ENCODE measurements at places on chromosomes 4 and X.
A peak's percentile ranks its signal among the peaks of the same experiment; 100 is the strongest.

- DNase-seq: peak; percentile 45
Measured at GRCh38 chr4:87093443-87094123, 126.8 kb downstream of the KLHL8 start.

DNA sequence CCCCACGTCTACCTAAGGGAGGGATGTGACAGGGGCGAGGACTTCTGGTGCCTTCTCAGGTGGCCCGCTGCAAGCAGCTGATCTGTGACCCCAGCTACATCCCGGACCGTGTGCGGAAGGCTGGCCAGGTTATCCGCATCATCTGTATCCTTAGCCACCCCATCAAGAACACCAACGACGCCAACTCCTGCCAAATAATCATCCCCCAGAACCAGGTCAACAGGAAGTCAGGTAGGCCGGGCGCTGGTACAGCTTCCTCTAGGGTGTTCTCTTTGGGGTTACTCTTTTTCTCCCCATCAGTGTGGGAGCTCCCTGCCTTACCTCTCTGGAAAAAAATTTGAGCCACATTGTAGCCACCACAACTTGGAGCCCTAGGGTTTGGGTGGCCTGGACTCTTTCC lies 2.4 kb upstream of the FAM50A start:
- DNase-seq: no peak

GRCh38 chrX:65014230-65014629 lies 38.0 kb upstream of the ZC4H2 start:
- no peak for DNase-seq

DNA sequence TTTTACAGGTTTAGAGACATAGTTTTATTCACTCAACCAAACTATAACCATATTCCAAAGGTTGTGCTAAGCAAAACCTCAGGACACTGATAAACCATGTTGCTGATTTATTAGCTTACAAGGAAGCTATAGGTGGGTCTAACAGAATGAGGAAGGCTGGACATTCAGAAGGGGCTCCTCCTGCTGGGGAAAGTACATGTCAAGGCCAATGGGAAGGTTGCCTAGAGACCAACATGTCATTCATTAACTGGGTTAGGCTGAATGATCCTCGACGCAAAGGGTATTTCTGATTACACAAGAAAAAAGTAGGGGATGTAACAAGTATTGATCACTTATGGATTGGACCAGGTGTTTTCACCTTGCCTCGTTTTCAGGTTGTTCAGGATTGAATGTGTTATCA lies 30.3 kb downstream of the SLC10A6 start:
- no peak for DNase-seq

DNA sequence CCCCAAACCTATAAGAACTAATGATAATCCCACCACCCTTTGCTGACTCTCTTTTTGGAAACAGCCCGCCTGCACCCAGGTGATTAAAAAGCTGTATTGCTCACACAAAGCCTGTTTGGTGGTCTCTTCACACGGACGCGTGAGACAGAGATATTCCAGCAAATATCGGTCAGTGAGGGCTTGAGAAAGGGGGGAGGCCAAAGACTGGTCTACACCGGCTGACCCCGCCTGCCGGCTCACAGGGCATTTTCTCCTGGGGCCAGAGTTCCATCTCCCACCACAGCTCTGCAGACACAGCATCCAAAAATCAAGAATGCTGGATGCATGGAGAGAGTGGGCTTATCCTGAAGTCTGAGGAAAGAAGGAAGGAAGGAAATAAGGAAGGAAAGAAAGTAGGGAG lies 176.0 kb downstream of the SHOX start:
- DNase-seq: no peak

DNA sequence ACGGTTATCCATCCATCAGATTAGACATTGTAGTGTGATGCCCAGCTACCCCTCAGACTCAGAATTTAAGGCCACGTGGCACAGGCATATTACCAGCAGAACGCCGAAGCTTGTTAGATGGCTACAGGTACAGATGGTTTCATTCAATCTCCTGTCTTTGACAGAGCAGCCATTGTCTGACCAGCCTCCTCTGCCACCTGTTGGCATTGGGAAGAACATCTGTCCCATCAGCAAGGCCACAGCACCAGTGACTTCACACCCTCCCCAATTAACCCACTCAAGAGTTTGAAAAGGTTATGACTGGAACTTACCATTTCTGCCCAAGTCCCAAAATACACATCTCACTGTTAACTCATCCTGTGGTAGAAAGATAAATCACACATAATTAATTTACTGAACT lies 22.0 kb upstream of the PHKA2 start:
- DNase-seq: no peak

DNA sequence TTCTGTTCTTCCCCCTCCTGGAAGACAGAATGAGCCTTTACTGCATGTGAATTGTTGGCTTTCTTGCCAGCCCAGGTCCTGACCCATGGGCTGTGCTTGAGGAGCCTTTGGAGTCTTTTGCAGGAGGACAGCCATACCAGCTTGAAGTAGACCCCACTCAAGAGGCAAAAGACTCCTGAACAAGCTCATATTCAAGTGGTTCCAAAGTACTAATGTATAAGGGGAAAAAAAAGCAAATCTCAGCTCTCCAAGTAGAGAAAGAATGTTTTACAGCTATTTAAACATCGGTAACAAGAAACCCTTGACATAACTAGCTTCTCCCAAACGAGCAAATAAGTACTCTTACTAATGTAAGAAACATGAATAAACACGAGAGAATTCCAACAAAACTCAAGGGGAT lies 174.9 kb upstream of the MXRA5 start:
- DNase-seq: no peak

DNA sequence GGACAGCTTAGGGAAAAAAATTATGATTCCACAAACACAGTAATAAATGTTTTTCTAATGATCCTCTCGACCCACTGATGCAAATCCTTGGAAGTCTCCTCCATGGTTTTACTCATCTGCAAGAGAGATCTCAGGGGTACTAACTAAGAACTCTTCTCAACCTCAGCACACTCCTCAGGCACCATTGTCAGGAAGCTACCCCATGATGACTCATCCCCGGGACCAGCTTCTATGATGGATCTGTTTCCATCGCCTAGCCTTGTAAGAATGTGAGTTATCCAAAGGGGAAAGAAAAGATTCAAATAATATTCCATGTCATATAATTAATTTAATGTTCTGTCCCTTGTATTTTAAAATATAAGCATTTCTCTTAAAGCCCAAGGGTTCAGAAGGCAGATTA lies 816.1 kb upstream of the IGFBP7 start:
- no peak for DNase-seq

DNA sequence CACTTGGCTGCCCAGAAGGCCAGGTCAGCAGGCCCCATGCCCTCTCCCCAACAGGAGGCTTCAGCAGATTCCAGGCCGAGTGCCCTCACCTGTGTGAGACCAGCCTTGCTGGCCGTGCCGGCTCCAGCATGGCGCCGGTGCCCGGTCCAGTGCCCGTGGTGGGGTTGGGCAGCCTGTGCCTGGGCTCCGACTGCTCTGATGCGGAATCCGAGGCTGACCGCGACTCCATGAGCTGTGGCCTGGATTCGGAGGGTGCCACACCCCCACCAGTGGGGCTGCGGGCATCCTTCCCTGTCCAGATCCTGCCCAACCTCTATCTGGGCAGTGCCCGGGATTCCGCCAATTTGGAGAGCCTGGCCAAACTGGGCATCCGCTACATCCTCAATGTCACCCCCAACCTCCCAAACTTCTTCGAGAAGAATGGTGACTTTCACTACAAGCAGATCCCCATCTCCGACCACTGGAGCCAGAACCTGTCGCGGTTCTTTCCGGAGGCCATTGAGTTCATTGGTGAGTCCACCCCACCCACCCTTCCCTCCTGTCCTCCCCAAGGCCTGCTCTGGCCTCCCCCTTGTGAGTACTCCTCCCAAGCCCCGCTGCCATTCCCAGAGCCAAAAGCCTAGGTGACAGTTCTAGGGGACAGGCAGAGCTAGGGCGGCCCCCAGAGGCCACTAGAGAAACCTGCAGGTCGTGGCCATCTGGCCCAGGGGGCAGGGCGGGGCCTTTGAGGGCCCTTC lies 2.3 kb downstream of the DUSP9 start:
- peak; percentile 38 for DNase-seq

DNA sequence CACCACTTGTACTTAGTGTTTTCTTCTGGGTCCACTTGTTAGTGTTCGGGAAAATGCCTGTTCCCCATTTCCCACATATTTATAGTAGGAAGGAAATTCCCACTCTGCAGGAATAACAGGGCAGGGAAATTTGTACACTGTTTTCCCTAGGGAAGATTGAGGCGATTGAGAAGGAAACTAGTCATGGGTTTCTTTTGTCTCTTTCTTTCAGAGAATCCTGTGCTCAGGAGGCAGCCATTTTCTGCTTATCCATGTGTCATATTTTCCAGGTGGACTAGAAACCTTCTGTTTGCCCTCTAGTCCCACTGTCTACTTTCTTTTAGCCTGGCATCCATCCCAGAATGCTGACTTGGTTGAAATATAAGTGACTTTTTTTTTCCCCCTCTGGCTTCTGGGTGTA lies 299.1 kb upstream of the ANKRD50 start:
- DNase-seq: no peak

DNA sequence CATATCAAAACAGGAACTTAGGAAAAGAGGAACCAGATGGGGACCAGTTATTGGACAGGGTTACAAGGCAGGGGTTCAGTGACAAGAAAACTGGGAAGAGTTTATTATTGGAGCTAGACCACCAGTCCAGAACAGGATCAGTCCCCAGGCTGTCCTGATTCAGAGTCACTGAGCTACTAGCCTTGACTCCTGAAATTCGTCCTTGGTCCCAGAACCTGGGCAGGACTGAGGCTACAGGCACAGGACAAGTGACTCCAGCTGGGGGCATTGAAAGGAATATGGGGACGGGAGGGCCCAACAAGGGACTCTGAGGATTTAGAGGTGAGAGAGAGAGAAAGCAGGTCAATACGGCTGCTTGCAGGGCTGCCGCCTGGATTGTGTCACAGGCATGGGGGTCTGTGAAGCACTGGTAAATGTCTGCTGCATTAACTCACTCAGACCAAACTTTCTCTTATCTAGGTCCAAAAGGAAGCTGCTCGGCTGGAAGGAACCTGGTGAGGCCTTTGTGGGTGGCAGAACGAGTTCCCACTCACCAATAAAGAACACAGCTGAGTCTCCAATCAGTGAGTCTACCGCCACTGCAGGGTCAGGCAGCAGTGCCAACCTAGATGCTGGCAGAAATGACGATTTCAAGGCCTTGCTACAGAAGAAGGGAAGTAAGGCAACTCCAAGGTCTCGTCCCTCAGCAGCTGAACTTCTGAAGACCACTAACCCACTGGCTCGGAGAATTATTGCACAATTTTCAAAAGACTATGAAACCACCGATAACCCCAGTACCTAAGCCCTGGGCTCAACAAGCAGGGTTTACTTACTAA lies 11.3 kb upstream of the RTL5 start:
- no peak for DNase-seq

- DNase-seq: no peak
Measured at GRCh38 chr4:42600578-42600977, 56.3 kb downstream of the ATP8A1 start.

GRCh38 chr4:24930151-24930550 lies 17.3 kb upstream of the CCDC149 start:
- DNase-seq: no peak

GRCh38 chr4:6204098-6204497 lies 3.7 kb upstream of the JAKMIP1 start:
- no peak for DNase-seq

DNA sequence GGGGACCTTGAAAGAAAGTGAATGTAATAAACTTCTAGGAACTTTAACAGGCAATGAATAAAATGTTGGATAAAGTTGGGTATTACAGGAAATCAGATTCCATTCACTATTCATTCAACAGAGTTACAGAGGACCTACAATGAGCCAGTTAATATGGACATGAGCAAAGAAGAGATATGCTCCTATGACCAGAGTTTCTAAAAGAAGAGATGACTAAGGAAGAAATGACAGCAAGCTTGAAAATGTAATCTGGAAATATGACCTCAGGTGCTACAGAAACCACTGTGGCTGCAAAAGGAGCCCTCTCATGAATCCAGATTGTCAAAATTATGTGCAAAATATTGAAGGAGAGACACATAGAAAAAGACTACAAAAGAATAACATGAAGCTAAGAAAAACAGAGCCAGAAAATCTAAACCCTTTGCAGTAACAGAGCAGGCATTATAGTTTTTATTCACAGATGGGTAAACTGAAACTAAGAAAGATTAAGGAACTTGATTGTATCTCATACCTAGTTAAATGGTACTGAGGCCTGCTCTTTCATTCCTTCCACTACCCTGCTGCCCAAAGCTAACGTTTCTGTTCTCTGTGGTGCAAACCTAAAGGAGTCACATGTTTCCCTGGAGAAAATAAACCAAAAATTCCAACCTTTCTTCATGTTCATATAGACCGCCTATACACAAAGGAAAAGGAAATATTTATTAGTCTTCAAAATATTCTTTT lies 378.3 kb downstream of the GBA3 start:
- DNase-seq: no peak

DNA sequence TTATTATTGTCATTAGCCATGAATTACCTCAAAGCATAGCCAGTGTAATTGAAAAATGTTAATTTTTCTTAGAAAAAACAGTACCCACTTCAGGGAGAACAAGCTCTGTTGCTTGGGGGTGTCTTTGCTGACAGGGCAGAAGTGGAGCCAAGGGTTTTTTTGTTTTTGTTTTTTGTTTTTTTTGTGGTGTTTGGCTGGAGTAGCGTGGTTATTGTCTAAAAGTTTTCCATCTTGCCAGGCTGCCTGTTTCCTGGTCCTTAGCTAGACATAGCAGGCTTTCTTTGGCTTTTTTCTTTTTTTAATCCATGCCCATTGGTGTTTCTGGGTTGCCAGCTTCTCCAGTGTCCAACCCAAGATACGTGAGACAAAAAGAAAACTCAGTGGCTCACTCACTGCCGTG lies 61.5 kb downstream of the CASP3 start:
- DNase-seq: no peak

DNA sequence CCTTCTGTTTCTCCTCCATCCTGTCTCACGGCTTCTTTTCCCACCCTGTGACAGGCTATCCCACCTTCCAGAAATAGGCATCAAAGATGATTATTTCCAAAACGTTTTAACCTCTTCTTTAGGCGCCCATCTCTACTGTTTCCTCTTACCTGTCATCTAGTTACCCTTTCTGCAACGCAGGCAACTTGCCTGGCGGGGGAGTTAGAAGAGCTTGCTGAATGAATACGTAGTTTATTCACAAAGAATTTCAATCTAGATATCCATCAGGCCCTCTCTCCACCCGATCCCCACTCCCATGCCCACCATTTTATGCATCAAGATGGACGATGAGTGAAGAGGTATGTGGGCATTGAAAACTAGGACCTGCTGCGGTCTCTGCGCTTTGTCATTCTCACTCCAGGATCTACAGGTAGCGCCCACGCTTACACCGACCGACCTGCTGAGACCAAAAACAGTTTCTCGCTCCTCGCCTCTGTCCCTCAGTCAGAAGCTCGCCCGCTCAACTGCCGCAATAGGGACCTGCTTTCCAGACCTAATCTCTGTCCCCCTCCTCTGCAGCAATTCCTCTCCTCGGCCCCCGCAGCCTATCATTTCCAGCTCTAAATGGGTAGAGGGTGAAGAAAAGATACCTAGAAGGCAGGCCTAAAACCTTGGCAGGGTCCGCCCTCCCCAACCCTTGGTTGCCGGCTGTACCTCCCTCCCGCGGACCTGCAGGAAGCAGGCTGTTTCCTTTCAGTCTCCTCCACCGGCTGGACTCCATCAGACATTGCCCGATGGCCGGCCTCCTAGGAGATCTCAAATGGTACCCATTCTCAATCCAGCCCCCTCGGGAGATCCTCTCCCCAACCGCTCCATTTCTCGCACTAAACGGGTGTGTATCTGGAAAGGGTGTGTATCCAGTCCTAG lies 624 bp downstream of the BEX5 start:
- peak; percentile 7 for DNase-seq

GRCh38 chr4:145804116-145804515 lies 124.2 kb downstream of the C4orf51 start:
- DNase-seq: no peak

Data from stimulated activated CD4-positive, alpha-beta T cell treated with anti-CD3 and anti-CD28 coated beads, Interleukin-1b, Interleukin-23, amount 100 ng/mL, for 48 hours (primary cell).